ENCODE measurements at places on chromosomes 3 and 15.

DNA sequence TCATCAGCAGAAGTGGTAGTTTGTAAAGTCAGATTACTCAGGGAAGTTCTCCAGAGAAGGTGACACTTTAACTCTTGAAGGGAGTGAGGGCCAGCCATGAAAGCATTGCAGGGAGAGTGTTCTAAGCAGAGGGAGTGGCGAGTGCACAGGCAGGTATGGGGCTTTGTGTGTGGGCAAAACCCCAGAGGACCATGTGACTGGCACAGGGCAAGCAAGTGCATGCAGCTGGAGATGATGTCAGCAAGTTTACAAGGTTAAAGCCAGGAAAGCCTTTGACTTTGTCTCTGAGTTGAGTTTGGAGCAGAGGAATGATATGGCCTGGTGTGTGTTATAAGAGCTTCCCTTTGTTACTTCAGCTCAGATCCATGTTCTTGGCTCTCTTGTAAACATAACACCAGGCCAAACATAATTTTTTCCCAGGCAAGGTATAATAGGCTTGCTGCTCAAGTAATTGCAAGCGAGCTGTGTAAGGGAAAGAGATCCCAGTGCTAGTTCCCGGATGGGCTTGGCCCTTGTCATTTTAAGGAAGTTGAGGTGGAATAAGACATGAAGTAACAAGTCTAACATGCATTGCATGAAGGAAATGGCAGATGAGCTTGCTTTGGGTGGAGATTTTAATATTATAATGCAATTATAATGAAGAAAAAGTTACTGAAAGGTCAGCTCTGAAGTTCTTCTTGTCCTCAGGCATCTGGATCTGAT lies 341.1 kb upstream of the LRRC3B start:
- DNase-seq: no peak

GRCh38 chr15:40595773-40596172 lies 1.7 kb downstream of the KNL1 start:
- DNase-seq: no peak

DNA sequence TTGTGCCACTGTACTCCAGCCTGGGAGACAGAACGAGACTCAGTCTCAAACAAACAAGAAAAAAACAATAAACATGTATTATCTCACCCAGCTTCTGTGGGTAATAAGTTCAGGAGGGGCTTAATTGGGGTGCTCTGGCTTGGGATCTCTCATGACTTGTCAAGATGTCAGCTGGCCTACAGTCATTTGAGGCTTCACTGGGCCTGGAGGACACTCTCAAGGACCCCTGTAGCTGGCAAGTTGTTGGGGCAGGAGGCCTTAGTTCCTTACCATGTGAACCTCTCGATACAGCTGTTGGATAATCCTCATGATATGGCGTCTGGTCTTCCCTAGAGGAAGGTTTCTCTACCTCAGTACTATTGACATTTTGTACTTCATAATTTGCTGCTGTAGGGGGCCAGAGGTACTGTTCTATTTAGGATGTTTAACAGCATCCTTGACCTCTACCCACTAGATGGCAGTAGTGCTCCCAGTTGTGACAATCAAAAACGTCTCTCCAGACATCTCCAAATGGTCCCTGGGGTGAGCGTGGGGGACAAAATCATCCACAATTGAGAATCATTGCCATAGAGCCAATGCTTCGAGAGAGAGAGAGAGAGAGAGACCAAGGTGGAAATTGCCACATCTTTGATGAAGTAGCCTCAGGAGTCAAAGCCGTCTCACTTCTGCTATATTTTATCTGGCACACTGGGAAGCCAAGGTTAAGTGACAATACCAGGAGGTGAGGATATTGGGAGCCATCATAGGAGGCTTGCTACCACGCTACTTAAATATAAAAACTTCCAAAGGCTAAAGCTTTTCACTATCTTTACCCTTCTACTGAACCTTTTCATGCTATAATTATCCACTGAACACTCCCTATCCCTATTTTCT lies 23.9 kb upstream of the SLTM start:
- DNase-seq: peak; percentile 47

DNA sequence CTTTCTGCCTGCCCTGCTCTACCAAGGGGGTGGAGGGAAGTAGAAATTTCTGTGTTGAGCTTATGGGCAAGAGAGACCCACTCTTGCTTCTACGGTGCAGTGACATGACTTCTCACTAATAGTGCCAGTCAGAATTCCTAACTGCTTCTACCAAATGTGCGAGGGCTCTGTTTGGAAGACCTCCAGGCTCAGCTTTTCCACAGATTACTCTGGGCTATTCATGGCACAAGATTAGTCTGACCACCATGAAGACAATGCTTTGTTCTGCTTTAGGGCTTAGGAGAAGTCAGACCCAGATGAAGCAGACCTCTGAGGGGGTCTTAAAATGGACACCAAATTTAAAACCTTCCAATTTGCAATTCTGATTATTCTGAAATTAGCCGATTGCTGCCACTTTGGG lies 195.9 kb upstream of the TBC1D5 start:
- no peak for DNase-seq

DNA sequence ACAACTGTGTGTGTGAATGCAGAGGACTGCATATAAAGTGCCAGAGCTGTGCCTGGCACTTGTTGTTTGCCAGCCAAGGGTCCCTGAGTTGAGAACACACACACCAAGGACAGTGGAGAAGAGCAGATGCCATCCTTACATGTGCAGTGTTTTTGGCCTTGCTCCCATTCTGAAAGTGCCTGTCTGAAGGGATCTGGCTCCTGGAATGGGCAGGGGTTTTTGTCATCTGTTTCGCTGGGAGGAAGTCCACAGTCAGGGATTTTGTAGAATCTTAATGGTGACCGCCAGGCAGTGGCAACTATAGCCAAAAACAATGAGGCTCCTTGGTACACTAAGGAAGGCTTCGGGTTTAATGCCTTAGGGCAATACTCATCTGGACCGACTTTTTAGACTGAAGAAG lies 63.7 kb downstream of the DUT start:
- no peak for DNase-seq

GRCh38 chr15:67161881-67162280 lies 92.6 kb downstream of the AAGAB start:
- DNase-seq: no peak

- no peak for DNase-seq
Observed at GRCh38 chr3:195105841-195106417, 165.0 kb downstream of the XXYLT1 start.

DNA sequence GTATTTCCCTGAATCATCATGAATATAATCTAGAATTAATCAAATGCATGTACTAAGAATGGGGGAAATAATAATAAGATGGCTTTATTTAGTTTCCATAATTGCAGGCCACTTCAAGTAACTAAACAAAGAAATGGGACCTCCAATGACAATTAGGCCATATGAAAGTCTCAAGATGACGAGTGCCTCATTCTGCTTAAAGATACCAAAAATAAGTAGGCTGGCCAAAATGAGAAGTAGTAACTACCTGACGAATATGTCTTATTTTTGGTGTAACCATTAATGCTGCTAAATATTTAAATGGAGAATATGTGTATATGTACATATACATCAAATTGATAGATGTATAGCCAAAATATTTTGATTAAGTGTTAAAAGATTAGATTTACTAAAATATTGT lies 932.6 kb downstream of the EPHA3 start:
- DNase-seq: no peak

DNA sequence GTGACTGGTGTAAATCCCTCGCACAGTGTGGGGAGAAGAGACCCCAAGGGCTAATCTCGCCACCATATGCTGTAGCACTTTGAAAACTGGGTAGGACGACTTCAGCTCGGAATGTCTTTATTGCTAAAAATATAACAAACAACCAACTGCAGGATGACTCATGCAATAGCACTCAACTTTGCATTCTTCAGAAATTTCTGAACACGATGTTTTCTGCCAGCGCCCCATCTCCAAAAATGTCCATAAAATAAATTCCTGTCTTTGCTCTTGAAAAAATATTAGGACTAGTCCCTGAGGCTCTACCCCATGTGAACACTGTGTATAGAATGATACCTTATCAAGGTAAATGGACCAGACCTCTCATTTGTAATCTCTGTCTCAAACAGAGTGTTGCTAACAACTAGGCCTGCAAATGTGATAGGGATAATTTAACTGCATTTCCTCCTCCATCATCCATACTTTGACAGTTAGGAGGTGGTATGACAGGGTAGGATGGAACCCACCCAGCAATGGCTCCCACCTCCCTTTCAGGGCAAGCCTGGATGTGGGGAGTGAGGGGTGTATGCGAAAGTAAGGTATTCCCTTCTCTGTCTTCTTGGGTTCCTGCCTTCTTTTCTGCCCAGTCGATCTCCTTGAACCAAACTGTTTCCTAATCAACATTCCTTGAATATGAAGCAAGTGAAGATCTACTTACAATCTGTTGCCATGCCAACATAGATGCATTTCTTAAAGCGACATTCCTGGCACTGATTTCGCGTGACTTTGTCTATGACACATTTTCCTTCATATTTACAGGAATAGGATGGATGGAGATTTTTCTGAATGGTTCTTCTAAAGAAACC lies 201.1 kb downstream of the NR1D2 start:
- no peak for DNase-seq

DNA sequence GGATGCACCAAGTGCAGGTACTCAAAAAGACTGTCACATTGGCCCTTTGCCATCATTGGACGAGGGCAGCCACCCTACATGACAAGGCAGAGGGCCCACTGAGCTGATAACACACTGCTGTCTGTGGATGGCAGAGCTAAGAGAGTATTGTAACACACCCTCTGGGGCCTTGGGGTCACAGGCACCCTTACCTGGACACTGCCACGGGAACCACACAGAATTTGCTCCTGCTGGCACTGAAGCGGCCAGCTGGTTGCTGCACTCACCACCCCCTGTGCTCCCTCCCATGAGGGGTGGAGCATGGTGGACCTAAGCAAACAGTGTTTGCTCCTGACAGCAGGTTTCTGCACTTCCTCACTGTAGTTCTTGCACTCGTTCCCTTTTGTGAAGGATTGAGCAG lies 208.2 kb upstream of the SGO1 start:
- DNase-seq: no peak

GRCh38 chr15:66850078-66850991 lies 148.3 kb downstream of the SMAD6 start:
- DNase-seq: no peak

DNA sequence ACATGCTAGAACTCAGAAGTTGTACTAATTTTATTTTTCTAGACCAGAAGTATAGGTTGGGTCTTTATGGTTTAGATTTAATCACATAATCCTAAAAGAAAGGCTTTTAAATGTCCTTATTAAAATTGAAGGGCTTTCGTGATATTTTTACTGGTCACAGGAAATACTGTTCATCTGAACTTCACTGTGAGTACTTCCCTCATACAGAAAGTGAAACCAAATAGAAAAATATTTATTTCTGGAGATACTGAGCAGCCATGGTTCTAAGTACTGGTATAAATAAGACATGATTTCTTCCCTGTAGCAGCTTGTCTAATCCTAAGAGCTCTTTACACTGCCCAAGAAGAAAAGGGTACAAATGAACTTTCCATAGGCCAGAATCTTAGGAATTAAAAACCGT lies 2.0 kb downstream of the SNRK start:
- no peak for DNase-seq

DNA sequence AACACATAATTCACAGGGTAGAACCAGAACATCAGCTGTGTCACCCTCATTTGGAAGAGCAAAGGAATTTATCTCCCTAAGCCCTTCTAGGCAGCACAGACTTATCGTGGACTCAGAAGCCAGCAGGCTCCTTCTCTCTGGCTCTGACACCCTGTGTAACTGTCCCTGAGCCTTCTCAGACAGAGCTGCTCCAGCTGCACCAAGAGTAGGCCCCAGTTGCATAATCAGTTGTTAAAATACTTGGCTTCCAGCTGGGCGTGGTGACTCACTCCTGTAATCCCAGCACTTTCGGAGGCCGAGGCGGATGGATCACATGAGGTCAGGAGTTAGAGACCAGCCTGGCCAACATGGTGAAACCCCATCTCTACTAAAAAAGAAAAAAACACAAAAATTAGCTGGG lies 49.4 kb upstream of the ACVR2B start:
- DNase-seq: no peak

Data from NCI-H2081 treated with DMSO at 0.1 percent for 48 hours (cell line).